ENCODE measurements at places on chromosomes 4 and X. TPM values are rescaled to one million over a fixed set of nuclear protein-coding genes. Genes with fewer than 3 reads are reported as not detected.

DNA sequence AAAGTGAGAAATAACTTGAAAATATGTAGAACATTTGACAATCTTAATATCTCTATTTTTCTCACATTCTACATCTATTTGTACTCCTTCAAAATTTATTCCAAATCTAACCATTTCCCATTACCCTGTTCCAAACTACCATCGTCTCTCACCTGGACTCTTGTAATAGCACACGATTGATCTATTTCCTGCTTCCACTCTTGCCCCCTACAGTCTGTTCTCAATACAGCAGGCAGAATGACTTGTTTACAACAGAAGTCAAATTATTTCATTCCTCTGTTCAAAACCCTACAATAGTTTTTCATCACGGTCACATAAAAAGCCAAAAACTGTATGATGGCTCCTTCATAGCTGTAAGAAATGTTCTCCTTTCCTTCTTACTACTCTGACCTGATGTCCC, 21.1 kb upstream of the LUZP4 start:
- no peak for DNase-seq

- DNase-seq = no peak
These were observed 374.8 kb downstream of the PDGFC start for GRCh38 chr4:156596706-156597329.

GRCh38 chr4:52203351-52203750, 152.2 kb downstream of the SPATA18 start:
- no peak for DNase-seq

GRCh38 chrX:989959-990510, 222.4 kb downstream of the CRLF2 start:
- DNase-seq = peak; percentile 69

- no peak for DNase-seq
These were observed 534.5 kb downstream of the GLUD2 start for GRCh38 chrX:121581885-121582284.

DNA sequence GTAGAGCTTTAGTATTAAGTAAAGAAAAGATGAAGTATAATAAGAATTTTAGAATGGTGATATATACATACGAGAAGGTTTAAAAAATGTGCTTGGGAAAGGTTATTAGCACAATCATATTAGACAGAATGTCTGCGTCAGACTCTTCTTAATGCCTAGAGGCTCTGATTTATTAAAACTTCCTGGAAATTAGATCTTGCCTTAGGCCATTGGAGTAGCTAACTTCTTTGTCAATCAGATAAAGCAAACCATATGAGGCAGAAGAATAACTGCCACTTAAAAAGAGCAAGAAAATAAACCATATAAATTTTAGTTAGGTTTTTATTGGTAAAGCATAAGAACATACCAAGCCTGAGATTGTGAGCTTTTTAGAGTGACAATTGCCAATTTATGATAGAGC, 309.1 kb downstream of the TLL1 start:
- DNase-seq = no peak

DNA sequence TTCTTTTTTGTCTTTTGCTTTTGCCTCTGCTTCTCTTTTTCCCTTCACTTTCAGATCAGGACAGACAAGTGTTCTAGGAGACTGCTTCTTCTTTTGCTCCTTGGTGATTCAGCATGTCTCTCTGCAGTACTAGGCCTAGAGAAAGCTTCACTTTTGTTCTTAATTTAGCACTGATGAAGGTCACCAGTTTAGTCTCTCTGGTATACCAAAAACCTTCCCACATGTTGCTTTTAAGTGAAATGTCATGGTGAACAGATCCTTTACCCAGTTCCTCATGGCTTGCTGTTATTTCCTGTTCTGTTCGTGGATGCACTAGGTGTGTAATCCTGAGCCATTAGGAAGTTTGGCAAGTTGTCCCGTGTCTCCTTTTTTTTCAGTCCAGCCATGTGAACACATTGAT, 53.3 kb downstream of the NBDY start:
- no peak for DNase-seq

GRCh38 chr4:127782275-127783025, at the start of gene HSPA4L:
TSS of gene HSPA4L (plus strand) at chr4:127782322. CDS start at chr4:127782551, 229 bp downstream.
- no peak for DNase-seq

- DNase-seq = no peak
These were observed 24.7 kb downstream of the RBPJ start for GRCh38 chr4:26345565-26345938.

GRCh38 chr4:165367040-165367439, 11.8 kb upstream of the CPE start:
- no peak for DNase-seq

GRCh38 chr4:15240764-15241163, 187.1 kb upstream of the C1QTNF7 start:
- DNase-seq = no peak

DNA sequence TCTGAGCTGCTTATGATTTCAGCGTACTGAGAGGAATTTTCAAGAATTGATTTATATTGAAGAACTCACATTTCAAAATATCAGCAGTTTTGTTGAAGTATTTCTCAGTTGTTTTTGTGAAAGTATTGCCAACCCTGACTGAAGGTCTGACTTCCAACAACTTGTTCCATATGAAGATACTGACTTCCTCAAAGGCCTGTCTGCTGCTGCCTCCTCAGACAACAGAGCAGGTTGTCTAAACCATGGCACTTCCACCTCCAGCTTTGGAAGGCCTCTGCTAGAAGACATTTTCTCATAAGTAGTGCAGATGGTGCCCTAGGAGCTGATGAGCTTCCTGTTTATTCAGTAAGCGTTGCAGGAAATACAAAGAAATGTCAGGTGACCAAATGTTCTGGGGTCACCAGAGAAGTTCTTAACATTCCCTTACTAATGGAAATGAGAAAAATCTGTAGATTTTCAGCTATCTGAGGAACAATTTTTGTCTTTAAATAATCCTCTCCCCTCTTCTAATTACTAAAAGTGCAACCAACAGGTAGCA, 28.8 kb downstream of the FGF2 start:
- DNase-seq = no peak

DNA sequence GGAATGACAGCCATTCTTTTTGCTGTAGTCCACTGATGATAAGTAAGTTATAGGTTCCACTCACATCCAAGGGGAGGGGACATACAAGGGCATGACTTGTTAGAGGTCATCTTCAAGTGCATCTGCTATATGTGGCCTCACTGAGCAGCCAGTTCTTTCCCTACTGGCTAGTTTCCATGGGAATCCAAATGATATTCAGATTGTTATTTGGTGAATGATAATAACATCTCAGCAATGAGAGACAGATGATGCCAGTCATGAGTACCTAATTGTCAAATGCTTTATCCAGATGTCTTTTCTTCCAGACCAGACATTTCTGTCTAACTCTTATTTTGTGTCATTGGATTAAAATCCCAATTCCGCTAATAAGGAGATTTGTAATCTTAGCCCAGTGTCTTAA, 460.4 kb upstream of the BOD1L1 start:
- DNase-seq = no peak

DNA sequence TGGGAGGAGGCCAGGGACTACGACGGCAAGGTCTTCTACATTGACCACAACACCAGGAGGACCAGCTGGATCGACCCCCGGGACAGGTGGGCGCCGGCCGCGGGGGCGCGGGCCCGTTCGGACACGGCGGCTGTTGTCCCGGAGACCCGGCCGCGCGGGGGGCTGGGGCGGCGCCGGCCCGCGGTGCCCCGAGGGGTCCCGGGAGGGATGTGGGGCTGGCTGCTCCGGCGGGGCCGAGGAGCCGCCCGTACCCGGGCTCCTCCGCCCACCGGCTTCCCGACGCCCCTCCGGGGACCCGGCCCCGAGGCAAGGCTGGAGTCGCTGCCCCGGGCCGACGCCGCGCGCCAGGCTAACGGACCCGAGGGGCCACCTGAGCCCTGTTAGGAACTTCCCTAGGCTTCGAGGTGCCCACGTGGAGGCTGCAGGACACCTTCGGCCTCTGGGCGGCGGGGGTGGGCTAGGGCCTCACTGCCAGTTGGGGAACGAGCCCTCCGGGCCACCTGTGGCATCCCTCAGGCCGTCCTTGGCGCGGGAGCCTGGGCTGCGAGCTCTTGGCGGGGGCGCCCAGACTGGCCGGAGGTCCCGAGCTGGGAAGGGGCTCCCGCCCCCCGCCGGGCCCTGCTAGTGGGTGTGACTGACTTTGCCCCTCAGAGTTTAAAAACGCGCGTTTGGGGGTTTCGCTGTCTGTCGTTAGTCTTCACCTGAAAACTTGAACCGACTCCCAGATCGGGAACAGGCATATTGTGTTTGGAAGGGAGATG, 660 bp downstream of the WWC2 start:
- DNase-seq = peak; percentile 28

GRCh38 chr4:37762294-37762990, 64.0 kb upstream of the PGM2 start:
- DNase-seq = peak; percentile 28

DNA sequence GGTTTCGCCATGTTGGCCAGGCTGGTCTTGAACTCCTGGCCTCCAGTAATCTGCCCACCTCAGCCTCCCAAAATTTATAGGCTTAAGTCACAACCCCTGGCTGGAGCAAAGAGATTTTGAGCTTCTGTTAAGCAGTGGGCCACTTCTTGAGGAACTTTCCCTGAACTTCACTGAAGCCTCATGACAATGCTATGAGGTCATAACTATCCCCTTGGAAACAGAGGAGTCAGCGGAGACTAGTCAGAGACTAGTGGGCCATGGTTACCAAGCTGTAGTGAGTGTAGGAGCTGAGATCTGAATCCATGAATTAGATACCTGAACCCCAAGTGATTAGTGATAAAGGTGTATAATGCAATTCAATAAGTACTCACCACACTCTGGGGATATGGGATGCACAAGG, 145.1 kb upstream of the MSX1 start:
- DNase-seq = no peak

DNA sequence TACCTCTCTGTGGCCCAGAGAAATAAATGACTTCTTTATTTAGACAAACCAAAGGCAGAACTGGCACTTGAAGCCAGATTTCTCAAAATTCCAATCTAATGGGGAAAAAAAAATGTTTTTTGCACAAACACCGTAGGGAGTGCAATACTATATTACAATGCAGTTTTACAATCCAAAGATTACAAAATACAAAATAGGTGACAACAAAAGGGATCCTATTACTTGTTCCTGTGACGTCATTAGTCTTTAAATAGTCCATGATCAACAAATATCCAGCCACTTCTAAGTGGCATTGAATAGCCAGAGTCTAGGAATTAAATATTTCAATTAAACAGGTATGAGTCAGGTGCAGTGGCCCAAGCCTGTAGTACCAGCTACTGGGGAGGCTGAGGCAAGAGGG, 3.0 kb upstream of the APBB2 start:
- no peak for DNase-seq

- no peak for DNase-seq
These were observed 17.8 kb downstream of the FRMPD3 start for GRCh38 chrX:107467271-107467670.

DNA sequence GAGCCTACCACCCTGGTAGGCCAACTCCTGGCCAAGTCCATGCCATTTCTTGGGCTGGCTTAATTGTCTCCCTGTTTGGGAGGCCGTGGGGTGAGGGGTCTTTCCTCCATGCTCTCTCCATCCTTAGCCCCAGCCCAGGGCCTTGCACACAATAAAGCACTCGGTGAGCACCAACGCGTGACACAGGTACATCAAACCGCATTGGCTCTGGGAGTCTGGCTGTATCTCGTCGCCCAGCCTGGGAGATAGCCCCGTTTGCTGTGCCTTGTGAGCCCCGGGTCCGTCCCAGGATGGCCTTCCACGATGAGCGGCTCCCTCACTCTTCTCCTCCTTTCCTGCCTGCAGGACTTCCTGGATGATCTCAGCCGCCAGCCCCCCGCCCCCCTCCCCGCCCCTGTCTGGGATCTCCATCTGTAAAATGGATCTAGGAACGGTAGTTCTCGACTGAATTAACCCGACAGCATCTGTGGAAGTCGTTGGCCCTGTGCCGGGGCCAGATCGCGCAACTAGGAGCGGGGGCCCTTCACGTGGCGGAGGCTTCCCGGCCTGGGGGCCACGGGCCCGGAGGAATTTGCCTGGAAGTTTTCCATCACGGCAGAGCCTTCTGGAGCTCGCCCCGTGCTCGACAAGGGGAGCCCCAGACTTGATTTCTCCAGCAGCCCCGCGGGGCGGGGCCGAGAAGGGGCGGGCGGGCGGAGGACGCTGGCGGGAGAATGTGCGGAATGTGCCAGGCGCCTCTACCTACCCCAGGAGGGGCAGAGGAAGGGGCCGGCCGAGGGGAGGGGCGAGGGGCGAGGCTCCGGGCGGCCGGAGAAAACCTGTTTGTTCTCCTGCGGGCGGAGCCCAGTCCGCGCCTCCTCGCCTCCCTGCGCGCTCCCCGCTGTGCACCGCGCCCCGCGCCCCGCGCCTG, at the start of gene ZNF185:
Gene ZNF185 (plus strand): TSS at position 846 of the 910 bp plus-strand sequence. CDS start 16,423 bp downstream, outside the sequence.
- DNase-seq = peak; percentile 16

GRCh38 chrX:10519278-10519677, 101.1 kb downstream of the MID1 start:
- no peak for DNase-seq

GRCh38 chr4:24578364-24578763, 6.0 kb downstream of the DHX15 start:
- DNase-seq = no peak

GRCh38 chr4:184510401-184510800, 36.1 kb upstream of the IRF2 start:
- no peak for DNase-seq

DNA sequence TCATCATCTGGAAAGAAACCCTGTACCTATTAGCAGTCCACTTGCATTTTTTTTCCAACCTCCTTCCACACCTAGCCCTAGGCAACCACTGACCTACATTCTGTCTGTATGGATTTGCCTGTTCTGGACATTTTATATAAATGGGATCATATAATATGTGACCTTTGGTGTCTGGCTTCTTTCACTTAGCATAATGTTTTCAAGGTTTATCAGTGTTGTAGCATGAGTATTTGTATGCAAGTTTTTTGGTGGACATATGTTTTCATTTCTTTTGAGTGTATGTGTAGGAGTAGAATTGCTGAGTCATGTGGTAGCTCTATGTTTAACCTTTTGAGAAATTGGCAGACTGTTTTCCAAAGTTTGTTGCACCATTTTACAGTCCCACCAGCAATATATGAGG, 198.6 kb downstream of the CEP135 start:
- no peak for DNase-seq

GRCh38 chr4:28842271-28842670, 1877.9 kb upstream of the PCDH7 start:
- no peak for DNase-seq

Gene ARHGAP36
- not detected for total RNA-seq

Gene ANXA10
- total RNA-seq = not detected

Gene ADAM29
- total RNA-seq = not detected

Gene FAM53A
- total RNA-seq = 1.3 TPM

Gene GLRB
- total RNA-seq = not detected

Gene TNMD
- not detected for total RNA-seq

Gene SFRP2
- total RNA-seq = not detected

Gene P2RY10
- total RNA-seq = 38.8 TPM

Gene NPY1R
- not detected for total RNA-seq

Gene ASB12
- not detected for total RNA-seq

Gene FAM149A
- total RNA-seq = 0.40 TPM

Gene NRK
- total RNA-seq = not detected

Gene RADX
- total RNA-seq = 12.7 TPM

Gene GAGE12H
- total RNA-seq = not detected

Gene MORF4L2
- total RNA-seq = 191 TPM

Gene ETDA
- not detected for total RNA-seq

Gene APLN
- 0.36 TPM for total RNA-seq

Gene TMEM47
- not detected for total RNA-seq

Gene KIAA1210
- total RNA-seq = not detected

Gene TEX13D
- total RNA-seq = 0.10 TPM

Gene NLRP2B
- total RNA-seq = not detected

All from activated CD4-positive, alpha-beta memory T cell treated with anti-CD3 and anti-CD28 coated beads for 36 hours (primary cell).